ENCODE measurements at places on chromosomes 11 and 22.

DNA sequence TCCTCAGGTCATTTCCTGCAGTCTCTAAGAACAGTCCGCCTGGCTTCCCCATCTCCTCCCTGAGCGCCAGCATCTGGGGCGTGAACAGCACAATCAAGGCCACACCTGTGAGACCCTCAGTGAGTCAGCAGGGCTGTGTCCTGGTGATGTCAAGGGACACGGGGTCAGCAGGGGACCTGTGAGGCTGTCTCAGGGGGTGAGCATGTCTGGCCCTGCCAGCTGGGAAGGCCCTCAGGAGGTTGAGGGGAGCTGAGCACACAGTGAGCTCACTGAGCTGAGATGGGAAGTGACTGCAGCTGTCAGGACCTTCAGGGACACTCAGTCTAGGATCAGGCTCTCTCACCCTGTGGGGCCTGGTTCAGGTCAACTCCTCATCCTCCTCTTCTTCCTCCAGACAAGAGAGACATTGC lies 46.6 kb upstream of the VPREB1 start:
- DNase-seq, result no peak

DNA sequence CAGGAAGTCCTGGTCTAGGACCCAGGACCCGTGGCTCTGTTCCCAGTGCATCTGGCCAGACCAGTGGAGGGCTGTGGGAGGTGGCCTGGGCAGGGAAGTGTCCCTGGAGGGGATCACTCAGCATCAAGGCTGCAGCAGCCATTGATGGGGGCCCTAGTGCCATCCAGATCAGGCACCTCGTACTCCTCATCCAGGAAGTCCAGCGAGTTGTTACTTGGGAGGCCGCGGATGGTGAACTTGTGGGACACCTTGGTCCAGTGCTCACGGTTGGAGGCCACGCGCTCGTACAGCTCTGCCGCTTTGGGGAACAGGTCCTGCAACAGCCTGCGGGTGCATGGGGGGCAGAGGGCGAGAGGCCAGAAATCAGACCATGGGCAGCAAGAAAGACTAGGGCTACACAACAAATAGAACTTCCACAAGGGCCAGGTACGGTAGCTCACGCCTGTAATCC lies 96.9 kb downstream of the PDE2A start:
- no peak for DNase-seq

DNA sequence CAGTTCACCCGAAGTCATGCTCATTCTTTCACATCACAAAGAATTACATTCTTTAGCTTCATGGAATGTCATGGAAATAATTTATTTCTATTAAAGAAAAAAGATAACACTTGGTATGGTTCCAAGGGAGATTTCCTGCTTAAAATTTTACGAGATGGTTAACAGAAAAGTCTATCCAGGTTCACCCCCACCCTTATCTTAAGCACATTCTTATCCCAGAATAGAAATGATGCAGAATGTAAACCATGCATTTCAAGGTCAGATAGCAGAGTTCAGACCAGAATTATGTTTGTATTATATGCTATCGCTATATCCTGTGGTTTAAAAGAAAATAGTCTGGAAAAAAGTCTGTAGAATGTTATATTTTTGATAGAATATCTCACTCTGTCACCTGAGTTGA lies 58.7 kb downstream of the GAS2 start:
- DNase-seq, result no peak

- DNase-seq, result no peak
These were observed 15.5 kb downstream of the SNRPD3 start for GRCh38 chr22:24571266-24571665.

- DNase-seq, result no peak
These were observed 85.0 kb downstream of the CHST1 start for GRCh38 chr11:45580399-45580798.

All from T1000 (cell line).